ENCODE measurements at places on chromosomes 1 and 21. TPM values are rescaled to one million over a fixed set of nuclear protein-coding genes. Genes with fewer than 3 reads are reported as not detected.

GRCh38 chr1:70103770-70104169, 101.6 kb downstream of the LRRC40 start:
- no peak for DNase-seq

Gene CCDC30
- 0.38 TPM for total RNA-seq

GRCh38 chr1:160837558-160838205, 25.0 kb downstream of the CD244 start:
- DNase-seq = peak; percentile 88

DNA sequence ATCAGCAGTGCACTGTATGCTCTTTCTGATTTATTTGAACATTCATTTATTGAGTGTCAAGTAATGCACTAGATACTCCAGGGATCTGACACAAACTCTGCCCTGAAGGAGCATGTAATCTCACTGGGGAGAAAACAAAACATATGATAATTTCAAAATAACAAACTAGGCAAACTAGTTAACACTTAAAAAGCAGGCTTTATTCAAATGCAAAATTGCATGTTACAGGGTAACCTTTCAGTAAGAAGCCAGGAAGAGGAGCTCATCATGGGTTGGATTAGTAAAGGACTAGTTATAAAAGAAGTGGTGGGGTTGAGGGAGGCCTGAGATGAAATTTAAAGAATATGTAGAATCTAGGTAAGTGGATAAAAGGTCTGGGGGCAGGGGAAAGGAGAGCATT, 20.9 kb downstream of the SELL start:
- DNase-seq = no peak

DNA sequence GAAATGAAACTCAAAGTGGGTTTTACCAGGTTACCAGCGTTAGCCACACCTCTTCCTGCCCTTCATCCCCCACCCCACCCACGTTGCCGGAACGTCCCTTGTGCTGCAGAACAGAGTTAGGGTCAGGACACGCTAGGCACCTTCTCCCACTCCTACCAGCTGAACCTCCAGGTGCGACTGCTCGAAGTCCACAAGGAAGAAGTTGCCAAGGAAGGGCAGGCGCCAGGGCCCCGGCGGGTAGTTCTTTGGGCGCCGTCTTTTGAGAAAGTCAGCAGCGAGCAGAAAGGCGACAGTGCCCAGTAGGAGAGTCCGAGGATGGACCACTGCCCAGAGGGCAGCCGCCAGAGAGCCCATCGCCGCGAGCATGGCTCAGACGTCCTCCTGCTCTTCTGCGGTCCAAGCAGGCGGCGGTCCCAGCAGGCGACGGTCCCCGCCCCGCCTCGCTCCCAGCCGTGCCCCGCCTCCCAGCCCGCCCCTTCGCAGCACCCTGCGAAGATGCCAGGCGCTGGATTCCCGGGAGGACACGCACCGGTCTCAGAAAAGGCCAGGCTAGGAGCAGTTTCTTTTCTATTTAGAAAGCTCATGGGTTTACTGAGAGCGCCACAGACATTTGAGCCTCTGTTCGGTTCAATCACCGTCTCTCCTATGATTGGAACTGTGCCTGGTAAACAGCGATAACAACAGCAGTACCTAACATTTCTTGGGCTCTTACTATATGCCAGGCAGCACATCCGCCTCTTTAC, at the start of gene CYP2J2:
TSS of gene CYP2J2 (minus strand) at position 393 of the 743 bp plus-strand sequence. CDS start at position 366, 27 bp downstream.
- DNase-seq = peak; percentile 89

DNA sequence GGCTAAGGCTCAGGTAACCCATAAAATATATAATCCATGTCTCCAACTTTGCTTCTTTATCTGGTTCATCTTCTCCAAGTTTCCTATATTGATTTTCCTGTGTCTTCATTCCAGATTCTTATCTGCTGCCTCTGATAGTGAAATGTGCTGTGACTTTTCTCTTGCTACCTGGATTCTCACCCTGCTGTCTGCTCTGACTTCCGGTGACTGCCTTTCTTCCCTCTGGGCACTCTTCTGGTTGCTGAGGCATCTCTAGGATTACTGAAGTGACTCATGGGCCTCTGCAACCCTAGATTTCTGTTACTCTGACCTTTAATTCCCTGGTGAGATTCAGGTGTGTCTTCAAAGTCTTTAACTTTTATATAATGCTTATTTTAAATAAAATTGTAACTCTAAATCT, 46.9 kb downstream of the GIPC2 start:
- no peak for DNase-seq

GRCh38 chr1:152018537-152018936, 18.3 kb downstream of the S100A11 start:
- no peak for DNase-seq

- no peak for DNase-seq
Measured at GRCh38 chr21:14321042-14321441, 61.9 kb downstream of the HSPA13 start.

GRCh38 chr1:145886390-145886789, 724 bp upstream of the ANKRD35 start:
- no peak for DNase-seq

- DNase-seq = no peak
Measured at GRCh38 chr1:110300412-110301085, 38.6 kb upstream of the RBM15 start.

- no peak for DNase-seq
Measured at GRCh38 chr1:226157761-226158316, 28.7 kb downstream of the ACBD3 start.

DNA sequence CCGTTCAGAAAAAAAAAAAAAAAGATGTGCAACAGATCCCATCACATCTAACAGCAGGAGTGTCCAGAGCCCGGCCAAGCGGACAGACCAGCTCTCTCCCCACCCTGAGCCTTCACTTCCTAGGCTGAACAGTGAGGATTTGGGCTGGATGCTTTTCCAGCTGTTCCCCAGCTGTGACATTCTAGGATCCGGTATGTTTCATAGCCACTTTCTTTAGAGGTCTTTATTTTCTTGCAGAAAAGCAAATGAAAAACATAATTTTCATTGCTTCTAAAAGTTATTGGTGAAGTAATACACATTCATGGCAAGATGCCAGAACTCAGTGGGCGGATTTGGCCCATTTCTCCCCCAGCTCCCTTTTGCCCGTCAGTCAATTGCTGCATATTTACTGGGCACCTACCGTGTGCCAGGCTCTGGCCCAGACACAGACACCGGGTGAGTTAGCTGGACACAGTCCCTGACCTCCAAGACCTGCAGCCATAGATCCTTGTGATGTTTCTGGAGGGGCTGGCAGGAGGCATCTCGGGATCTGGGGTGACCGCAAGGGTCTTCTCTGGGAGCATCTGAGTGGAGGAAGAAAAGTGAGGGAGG, 213.7 kb upstream of the VAMP3 start:
- no peak for DNase-seq

Gene CFAP107
- total RNA-seq = 0.13 TPM

Gene OVAAL
- not detected for total RNA-seq

DNA sequence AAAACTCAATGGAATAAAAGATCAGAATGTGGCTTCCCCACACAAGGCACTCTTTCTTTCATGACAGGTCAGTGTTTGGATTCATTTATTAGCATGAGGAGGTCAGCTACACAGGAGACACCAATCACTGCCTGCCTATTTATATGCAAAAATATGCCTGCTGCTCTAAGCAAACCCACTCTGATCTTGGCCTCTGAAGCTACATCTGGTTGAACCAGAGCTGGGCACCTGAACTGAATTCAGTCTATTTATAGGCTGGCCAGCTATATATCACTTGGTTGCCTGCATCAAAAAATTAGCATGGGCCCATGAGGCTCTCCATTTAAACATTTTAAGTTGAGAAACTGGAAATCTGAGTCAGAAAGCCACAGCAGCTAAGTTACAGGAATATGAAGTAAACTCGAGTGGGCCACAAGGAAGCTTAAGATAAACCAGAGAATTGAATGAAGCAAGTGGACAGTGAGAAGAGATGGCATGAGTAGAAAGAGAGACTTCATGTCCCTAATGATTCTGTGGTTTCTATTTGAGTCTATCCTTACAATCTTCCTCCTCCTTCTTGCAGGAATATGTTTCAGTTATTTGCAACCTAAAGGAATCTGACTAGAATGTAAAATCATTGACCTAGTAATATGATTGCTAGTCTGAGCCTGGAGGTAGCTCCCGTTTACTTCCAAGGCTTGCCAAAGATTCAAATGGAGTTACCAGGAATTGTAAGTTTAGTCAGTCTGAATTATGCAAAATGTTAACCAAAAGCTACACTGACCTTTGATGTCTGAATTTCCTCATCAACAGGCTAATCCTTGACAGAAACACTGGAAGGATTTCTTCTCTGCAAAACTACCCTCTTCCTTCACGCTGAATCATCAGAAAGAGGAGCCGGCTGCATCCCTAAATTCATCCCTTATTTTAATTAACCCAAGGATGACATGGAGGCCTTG, 17.7 kb downstream of the DDAH1 start:
- DNase-seq = no peak

Gene FAM167B
- not detected for total RNA-seq

- DNase-seq = no peak
Measured at GRCh38 chr21:41321211-41321907, 4.8 kb downstream of the FAM3B start.

- no peak for DNase-seq
Measured at GRCh38 chr1:221829327-221830015, 87.6 kb upstream of the DUSP10 start.

Gene MRPS6
- total RNA-seq = 34.6 TPM

Gene FBLIM1
- 14.3 TPM for total RNA-seq

DNA sequence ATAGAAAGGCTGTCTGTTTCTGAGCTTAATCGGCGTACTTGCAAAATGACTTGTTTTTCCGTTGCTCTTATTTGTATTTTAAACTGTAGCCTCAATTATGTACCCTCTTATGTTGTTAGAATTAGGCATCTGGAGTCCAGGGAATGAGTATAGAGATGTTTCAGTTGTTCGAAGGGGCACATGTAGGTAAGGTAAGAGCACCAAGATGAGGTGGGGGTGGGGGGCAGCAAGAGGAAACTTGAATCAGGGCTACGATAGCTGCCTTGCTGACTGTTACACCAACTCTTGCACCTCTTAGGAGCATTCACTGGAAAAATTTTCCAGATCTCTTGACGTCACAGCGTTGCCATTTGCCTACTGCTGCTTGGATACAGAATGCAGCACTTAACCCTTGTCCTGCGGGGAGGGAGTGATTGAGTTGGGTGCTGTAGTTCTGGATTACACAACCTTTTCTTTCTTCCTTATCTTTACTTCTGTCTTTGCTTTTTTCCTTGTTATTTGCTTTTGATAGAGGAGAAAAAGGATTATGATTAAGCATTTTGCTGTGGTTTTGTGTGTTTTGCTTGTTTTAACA, 3.2 kb downstream of the ATP1B1 start:
- peak; percentile 35 for DNase-seq

DNA sequence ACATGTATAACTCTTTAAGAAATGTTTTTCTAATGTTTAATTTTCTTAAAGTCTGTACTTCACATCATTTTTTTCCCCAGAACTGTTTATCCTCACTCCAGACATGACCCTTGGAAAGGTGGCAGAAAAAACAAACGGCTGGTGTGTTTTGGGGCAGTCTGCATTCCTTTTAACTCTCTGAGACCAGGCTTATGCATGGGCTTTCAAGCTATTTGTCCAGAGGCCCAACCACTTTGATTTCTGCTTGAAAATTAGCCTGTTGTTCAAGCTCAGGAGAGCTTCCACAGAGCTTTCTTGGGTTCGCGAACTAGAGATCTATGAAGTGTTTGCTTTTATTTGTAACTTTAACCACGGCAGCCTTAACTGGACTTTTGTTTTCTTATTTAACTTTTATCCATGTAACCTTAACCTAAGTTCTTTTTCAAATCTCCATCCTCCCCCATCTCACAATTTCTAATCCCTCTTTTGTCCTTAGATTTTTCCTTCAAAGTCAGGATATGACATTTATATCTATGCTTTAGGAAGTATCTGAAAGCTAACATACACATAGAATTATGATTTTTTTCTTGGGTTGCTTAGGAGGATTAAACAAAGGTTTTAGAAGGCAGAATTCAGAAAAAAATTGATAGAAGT, 111.8 kb downstream of the FGGY start:
- DNase-seq = no peak

DNA sequence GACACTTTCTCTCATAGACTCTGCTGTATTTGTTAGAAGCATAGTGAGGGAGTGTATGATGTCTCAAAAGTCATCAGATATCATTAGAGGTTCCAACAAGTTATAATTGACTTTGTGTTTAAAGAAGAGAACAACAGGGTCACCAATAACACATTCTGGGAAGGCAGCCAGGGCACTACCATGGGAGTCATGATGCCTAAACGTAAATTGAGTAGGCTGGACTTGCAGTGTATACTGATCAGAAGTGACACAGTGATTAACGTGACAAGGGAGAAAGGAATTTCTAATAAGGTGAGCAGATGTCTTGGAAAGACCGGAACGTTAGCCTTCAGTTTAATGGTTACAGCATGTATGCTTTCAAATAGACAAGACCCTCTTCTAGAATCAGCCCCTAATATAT, 973.2 kb downstream of the NCAM2 start:
- DNase-seq = no peak

Gene GIPC2
- 3.0 TPM for total RNA-seq

Gene LRRC42
- 24.2 TPM for total RNA-seq

- DNase-seq = peak; percentile 61
Measured at GRCh38 chr1:9809100-9809510, 14.7 kb downstream of the CLSTN1 start.

- no peak for DNase-seq
Measured at GRCh38 chr1:8412183-8412831, 94.4 kb downstream of the SLC45A1 start.

DNA sequence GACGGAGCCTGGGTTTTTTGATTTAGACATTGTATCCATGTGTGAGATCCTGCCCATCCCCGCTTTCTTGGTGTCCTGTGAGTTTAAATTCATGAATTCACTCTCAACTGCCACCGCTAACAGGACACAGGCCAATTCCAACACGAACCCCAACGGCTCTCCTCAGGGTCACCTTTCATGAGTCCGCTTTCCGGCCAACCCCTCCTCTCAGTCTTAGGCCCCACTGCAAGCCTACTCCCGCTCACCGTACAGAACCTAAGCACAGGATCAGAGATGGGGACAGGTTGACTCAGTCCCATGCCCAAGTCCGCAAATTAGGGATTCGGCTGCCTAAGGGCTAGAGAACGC, 238 bp upstream of the SCP2 start:
- DNase-seq = no peak

Gene SERPINC1
- not detected for total RNA-seq

- no peak for DNase-seq
Measured at GRCh38 chr21:41819856-41820281, 53.0 kb upstream of the RIPK4 start.

Gene S100A7A
- total RNA-seq = not detected

Gene EXO1
- 1.2 TPM for total RNA-seq

Gene ACTL8
- not detected for total RNA-seq

All from lower leg skin (tissue), 4 donors.